GM10248 (cell line): ENCODE measurements at places on chromosomes 12 and 14.

DNA sequence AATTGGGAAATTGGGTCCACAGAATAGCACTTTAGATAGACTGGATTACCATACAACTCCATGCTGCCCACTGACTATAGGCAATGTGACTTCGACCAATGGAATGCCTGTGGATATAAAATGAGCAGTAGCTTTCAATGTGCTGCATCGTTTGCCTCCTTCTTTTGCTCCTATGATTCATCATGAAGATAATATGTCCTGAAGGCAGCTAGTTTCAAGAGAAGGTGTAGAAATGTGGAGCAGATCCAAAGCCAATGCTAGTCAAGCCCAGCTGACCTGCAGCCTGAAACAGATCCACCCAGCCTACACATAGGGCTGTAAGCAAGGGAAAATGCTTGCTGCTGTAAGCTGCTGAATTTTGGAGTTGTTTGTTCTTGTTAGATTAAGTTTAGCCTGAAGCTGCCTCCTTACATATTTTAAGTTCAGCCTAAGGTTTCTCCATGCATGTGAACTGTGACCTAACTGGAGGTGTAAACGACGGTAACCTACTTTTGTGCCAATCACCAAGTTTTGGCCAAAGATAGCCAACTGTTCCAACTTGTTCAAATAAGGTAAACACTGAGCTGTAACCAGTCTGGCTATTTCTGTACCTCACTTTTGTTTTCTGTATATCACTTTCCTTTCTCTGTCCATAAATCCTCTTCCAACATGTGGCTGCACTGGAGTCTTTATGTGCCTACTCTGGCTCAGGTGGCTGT lies 169.1 kb upstream of the AVPR1A start:
- DNase-seq, result no peak

DNA sequence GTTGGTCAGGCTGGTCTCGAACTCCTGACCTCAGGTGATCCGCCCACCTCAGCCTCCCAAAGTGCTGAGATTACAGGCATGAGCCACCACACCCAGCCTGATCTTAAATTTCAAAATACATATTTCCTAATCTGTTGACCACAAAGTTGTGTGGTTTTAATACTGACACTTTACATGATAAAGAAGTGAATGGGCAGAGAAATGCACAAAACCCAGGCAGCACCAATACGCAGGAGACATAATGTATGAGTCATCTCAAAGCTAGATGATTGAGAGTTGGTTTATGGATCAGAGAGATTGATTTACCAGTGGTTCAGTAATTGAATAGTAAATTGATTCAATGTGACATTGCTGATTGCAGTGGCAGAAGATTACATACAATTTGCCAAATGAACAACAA lies 19.2 kb upstream of the PPP2R5E start:
- no peak for DNase-seq

DNA sequence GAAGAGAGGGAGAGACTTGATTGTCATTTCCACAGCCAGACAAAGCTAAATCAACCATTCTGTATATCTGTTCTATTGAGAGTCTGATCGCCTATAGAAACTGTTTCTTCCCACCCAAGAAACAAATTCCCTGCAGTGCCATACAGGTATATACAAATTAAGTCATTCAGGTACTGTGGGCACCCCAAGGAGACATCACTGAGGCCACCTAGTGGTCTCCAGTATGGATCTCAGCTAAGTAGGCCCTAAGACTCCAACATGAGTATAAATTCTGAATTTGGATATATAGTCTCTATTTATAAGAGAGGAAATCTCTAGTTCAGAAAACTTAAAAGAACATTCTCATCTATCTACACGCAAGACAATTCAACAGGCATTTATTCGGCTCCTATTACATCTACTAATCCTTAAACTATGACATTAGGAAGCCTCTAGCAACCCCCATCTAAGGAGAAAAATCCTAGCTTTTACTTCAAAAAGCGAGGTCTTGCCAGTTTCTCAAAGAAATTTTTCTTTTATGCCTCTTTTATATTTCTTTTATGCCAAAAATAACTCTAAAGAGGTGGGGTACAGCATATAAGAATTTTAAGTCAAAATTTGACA lies 62.6 kb downstream of the DCAF5 start:
- no peak for DNase-seq

DNA sequence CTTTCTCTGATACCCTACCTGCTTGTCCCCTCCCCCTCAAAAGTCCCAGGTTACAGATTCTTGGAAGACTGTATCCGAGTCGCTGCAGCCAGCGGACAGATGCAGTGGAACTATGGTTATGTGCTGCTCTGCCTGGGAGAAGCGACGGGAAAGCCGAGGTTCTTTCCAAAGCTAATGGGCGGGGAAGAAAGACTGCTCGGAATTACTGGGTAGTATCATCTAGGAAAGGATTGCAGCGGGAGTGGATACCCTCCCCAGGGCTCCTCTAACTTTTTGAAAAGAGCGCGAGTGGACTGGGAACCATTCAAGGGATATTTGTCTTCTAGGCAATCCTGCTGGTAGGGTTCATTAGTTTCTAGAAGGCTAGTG lies 1.4 kb downstream of the PTHLH start:
- DNase-seq, result no peak
